ENCODE measurements at places on chromosomes 2 and 18. TPM values are rescaled to one million over a fixed set of nuclear protein-coding genes. Genes with fewer than 3 reads are reported as not detected.

ATP6V1C2 gene
- total RNA-seq = 0.68 TPM

PSTPIP2 gene
- 9.6 TPM for total RNA-seq

ALLC gene
- not detected for total RNA-seq

CDKL4 gene
- total RNA-seq = 0.34 TPM

ANXA4 gene
- total RNA-seq = 48.9 TPM

PROKR1 gene
- under 0.01 TPM for total RNA-seq

CCDC93 gene
- 18.8 TPM for total RNA-seq

TMEM178A gene
- total RNA-seq = 0.28 TPM

FTCDNL1 gene
- 2.3 TPM for total RNA-seq

OSBPL6 gene
- total RNA-seq = 13.7 TPM

NEU2 gene
- not detected for total RNA-seq

CYS1 gene
- total RNA-seq = 0.43 TPM

KYNU gene
- 61.0 TPM for total RNA-seq

UPP2 gene
- not detected for total RNA-seq

RNU2-63P gene
- total RNA-seq = 51.9 TPM

TTC21B gene
- 20.1 TPM for total RNA-seq

CPO gene
- not detected for total RNA-seq

EVX2 gene
- total RNA-seq = not detected

MTERF4 gene
- 37.0 TPM for total RNA-seq

INHBB gene
- 0.34 TPM for total RNA-seq

FNDC4 gene
- 2.8 TPM for total RNA-seq

RTP5 gene
- not detected for total RNA-seq

NXPH2 gene
- total RNA-seq = not detected

SNORC gene
- total RNA-seq = 1.1 TPM

PLGLB2 gene
- 1.5 TPM for total RNA-seq

ERBB4 gene
- not detected for total RNA-seq

COL4A4 gene
- total RNA-seq = 0.43 TPM

C2orf78 gene
- not detected for total RNA-seq

MEP1B gene
- total RNA-seq = under 0.01 TPM

SLC4A5 gene
- total RNA-seq = under 0.01 TPM

NOSTRIN gene
- total RNA-seq = under 0.01 TPM
